ENCODE measurements at places on chromosomes 3 and 15. TPM values are rescaled to one million over a fixed set of nuclear protein-coding genes. Genes with fewer than 3 reads are reported as not detected.

The FOXP1 gene
- 32.9 TPM for total RNA-seq

The STRC gene
- total RNA-seq: not detected

The LTF gene
- total RNA-seq: not detected

The SLC2A2 gene
- under 0.01 TPM for total RNA-seq

The GOLGA8G gene
- under 0.01 TPM for total RNA-seq

The CNBP gene
- 223 TPM for total RNA-seq

The LMAN1L gene
- not detected for total RNA-seq

The HHATL gene
- total RNA-seq: not detected

Measured in hair follicle dermal papilla cell (primary cell).